ENCODE measurements at places on chromosomes 7 and 10.

GRCh38 chr10:114172776-114173602 is 1.0 kb downstream of the CCDC186 start:
- no peak for DNase-seq

- DNase-seq = no peak
Measured at GRCh38 chr10:72334196-72334824, 20.4 kb downstream of the DNAJB12 start.

DNA sequence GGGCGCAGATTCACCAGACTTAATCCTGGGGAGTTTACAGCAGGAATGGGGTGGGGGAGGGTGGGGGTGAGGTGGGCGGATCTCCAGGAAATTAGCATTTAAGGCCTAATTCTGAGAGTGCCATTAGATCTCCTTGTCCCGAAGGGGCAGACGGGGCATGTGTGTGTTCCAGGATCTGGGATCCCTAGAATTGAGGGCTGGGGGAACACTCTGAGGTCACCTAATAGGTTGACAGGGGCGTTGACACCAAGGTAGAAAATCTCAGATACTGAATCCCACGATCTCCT is 9.4 kb upstream of the EPHB4 start:
- no peak for DNase-seq

GRCh38 chr7:105810556-105810955 is 65.8 kb downstream of the ATXN7L1 start:
- no peak for DNase-seq

DNA sequence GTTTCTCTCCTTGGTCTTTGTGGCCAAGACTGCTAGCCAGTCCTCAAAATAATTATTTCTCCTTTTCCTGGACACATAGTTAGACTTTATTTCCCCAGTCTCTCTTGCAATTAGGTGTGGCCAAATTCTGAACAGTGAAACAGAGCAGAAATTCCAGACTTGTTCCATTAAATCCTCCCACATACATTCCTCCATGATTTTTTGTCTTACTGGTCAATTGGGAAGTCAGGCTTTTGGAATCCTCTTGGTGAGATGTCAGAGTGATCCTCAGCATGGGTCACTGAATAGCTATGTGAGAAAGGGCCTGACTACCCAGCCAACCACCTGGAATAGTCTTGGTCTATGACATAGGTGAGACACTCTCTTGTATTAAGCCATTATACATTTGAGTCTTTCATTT is 164.2 kb downstream of the DGKI start:
- DNase-seq = no peak

GRCh38 chr7:158097453-158098124 is 490.0 kb downstream of the PTPRN2 start:
- no peak for DNase-seq

GRCh38 chr10:116139886-116140285 is 133.1 kb downstream of the GFRA1 start:
- no peak for DNase-seq

GRCh38 chr10:12484002-12484918 is 134.9 kb downstream of the CAMK1D start:
- DNase-seq = no peak

GRCh38 chr10:129704786-129705525 is 237.9 kb downstream of the MGMT start:
- no peak for DNase-seq

GRCh38 chr7:92763636-92764423 is 72.5 kb downstream of the CDK6 start:
- no peak for DNase-seq

GRCh38 chr10:34729619-34730018 is 85.5 kb downstream of the PARD3 start:
- DNase-seq = no peak

DNA sequence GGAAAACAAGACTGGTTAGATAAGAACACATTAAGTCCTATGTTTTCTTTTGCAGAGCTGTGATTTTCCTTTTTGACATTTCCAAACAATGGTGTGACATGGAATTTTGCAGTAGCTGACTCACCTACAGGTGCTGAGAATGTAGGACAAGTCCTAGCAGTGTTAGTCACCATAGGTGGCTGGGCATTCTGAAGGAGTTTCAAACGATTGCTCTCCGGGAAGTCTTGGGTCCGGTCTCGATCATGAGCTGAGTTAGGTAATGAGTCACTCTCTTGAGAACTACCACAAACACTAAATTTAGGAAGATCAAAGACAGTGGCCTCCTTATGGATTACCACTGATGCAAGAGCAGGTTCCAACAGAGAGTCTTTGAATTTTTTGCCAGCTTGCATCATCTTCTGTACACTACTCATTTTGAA is 3.6 kb downstream of the FIGNL1 start:
- no peak for DNase-seq

GRCh38 chr7:121634356-121634755 is 238.2 kb upstream of the FAM3C start:
- no peak for DNase-seq

DNA sequence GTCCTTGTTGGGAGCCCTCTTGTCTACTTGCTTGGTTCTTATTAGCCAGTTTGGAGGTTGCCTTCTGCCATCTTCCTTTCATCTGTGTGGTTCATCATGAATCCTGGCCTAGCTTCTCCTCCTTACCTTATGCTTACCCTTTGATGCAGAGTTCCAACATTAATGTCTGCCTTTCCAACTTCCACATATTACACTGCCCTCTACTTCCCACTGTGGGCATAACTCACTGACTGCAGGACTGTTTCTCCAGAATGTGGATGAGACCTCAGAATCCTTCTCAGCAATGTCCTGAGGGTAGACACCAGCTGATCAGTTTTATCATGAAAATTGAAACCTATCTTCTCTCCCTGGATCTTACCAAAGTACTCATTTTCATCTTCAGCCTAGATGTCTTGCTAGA is 491.0 kb downstream of the LRMDA start:
- no peak for DNase-seq

DNA sequence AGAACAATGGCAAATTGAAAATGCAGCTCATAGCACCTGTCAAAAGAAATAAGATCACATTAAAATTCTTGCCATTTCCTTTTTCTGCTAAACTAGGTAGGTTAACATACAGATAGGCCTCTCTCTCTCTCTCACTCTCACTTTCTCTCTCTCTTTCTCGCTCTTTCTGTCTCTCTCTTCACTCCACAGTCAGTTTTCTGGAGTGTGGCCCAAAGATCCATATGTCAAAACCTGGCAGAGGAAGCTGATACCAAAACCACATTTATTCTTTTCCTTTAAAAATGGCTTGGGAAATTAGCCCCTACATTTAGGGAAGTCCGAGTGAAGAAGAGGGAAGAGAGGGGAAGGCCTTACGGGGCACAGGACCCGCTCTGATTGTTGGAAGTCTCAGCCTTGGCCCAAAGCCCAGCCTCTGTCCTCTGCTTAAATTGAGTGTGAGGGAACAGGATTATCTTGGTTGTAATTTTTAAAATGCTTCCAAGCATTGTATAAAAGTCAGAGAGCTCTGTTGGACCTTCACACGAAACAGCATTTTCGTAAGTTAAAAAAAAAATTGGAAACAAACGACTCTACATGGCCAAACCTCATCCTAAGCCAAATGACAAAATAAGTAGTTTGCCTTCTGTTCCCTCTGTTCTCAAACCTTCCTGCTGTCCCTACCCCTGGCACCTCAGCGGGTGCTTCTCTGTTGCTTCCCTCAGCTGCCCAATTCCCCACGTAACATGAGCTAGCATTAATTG is 83.2 kb downstream of the FRMD4A start:
- DNase-seq = no peak

- no peak for DNase-seq
Measured at GRCh38 chr7:24480501-24480900, 92.8 kb upstream of the PALS2 start.

- DNase-seq = no peak
Measured at GRCh38 chr10:49162761-49163310, 25.4 kb downstream of the TMEM273 start.

- no peak for DNase-seq
Measured at GRCh38 chr10:43327171-43327570, 44.3 kb upstream of the FXYD4 start.

DNA sequence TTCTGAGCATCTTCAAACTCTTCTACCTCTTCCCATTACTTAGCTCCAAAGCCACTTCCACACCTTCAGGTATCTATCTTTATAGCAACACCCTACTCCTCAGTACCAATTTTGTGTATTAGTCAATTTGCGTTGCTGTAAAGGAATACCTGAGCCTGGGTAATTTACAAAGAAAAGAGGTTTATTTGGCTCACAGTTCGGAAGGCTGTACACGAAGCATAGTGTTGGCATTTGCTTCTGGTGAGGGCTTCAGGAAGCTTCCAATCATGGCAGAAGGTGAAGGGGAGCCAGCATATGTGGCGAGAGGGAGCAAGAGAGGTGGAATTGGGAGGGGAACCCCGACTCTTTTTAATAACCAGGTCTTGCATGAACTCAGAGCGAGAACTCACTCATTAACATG is 17.6 kb upstream of the CRYGN start:
- no peak for DNase-seq

DNA sequence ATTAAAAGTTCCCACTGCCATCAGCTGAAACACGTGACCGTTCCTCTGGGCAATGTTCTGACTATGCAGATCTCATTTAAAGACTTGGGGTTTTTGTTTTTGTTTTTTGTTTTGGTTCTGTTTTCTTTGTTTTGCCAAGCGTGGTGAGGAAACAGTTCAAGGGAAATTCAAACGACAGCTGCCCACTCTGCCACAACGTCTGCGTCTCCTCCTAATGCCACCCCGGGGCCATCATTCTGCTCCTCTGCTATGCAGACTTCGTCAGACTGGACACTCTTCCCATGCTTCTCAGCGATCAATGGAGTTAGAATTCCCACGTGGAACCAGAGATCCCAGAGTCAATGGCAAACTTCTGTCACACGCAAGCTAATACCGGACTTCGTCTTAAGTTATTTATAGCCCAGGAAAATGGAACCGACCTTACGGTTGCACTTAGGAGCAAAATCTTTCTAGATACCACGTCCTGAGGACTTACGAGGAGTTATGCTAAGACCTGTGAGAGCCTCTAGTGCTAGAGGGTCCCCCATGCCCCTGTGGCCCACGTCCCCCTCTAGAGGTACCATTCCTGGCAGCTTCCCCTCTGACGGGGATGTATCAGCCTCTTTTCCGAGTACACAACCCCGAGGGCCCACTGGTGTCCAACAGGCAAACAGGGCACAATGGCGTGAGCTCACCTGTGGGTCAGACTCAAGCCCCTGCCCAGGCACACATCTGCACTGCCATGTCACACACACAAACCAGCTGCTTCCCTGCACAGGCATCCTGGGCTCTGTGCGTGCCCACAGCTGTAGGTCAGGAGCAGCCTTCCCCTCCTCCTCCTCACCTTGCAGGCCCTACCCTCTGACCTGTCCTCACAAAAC is 24.4 kb downstream of the EBF3 start:
- no peak for DNase-seq

DNA sequence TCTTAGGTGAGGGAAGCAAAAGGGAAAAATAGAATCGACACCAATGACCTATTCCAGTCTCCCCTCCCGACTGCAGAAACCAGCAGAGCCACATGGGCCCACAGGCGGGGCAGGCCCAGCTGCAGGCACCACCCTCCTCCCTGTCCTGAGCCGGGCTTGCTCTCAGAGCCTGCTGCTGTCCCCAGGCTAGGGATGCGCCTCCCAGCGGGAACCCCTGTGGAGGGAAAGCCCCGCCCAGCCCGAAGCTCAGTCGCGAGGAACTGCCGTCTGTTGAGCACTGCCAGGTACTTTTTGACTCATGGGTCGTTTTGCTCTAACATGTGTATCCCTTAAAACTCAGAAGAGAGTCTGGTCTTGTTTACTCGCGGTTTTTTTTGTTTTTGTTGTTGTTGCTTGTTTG is 124.5 kb upstream of the RET start:
- DNase-seq = no peak

GRCh38 chr7:151135525-151135845 is 32.0 kb downstream of the GBX1 start:
- no peak for DNase-seq

GRCh38 chr7:30436518-30436917 is 42.1 kb downstream of the NOD1 start:
- DNase-seq = no peak

- DNase-seq = no peak
Measured at GRCh38 chr10:8331896-8332729, 277.6 kb downstream of the GATA3 start.

- no peak for DNase-seq
Measured at GRCh38 chr10:26437637-26438461, at the start of gene APBB1IP. Gene APBB1IP, plus strand, starts transcription at chr10:26438341. Its CDS starts 53,986 bp downstream, at chr10:26492327.

DNA sequence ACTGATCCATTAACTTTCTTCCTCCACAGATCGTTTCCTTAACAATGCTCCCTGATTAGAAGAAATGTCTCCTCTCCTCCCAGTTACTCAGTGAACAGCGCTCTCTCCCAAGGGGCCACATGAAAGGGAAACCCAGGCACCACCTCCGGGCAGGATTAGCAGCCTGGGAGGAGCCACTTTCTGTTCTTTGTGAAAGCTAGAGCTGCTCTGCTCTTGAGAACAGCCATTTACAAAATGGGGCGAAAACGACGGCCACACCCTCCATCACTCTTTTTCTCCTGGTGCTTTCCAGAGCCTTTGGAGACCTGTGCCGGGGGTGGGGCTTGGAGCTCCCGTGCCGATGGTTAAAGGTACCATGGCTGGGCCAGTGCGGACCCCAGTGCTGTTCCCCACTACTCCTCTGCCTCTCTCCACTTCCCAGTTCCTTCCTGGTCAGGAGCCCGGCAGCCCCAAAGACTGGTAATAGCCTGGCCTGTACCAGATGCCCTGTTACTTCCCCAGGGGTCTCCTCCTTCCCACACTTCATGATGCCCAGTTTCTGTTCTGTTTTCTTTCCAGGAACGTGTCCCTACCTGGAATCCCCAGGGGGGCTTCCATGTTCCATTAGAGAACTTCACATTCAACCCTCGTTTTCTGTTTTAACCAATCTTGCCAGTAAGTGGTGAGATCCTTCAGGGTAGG is 402.9 kb upstream of the GALNT17 start:
- DNase-seq = no peak

DNA sequence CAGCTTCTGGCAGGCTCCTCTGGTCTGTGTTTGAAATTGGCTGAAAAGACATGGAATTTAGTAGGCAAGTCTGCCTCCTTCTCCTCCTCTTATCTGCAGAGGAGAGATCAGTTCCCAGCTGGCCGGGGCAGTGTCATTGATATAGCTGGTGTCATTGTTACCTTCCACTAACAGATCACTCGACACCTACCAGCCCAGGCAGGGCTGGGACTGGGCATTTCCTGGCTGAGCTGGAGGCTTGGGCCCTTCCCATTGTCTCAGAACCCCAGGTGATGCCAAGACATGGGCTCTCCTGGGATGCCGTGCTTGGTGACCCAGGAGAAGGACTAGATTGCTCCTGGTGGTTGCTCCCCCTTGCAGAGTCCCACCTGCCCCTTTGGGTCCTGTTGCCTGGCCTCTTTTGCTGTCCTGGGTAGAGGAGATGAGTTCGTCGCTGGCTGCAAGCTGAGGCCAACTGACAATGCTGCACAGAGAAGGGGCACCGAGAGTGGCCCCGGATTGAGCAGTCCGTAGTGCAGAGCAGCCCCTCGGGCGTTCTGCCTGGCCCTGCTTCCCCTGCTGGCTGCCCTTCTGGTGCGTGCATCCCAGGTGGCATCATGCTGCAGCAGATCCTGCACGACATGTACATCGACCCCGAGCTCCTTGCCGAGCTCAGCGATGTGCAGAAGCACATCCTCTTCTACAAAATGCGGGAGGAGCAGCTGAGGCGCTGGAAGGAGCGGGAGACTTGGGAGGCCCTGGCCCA is at the start of gene SH2D4B:
TSS of gene SH2D4B (plus strand) at position 167 of the 745 bp plus-strand sequence. CDS start at position 597, 430 bp downstream.
- no peak for DNase-seq

- no peak for DNase-seq
Measured at GRCh38 chr10:921471-922414, 9.8 kb downstream of the LARP4B start.

Data from left renal pelvis (tissue), 4 donors.